Activated T-helper 9 cell treated with anti-CD3 and anti-CD28 coated beads, Interleukin-2, amount 50 U/mL, for 16 hours (primary cell): ENCODE measurements at places on chromosomes 16 and 17.

GRCh38 chr17:71423871-71424546 lies 696.8 kb upstream of the SOX9 start:
- DNase-seq = no peak

GRCh38 chr17:14091367-14091766 lies 22.1 kb downstream of the COX10 start:
- no peak for DNase-seq

- DNase-seq = no peak
These were observed 71.0 kb downstream of the CDYL2 start for GRCh38 chr16:80733407-80733806.

DNA sequence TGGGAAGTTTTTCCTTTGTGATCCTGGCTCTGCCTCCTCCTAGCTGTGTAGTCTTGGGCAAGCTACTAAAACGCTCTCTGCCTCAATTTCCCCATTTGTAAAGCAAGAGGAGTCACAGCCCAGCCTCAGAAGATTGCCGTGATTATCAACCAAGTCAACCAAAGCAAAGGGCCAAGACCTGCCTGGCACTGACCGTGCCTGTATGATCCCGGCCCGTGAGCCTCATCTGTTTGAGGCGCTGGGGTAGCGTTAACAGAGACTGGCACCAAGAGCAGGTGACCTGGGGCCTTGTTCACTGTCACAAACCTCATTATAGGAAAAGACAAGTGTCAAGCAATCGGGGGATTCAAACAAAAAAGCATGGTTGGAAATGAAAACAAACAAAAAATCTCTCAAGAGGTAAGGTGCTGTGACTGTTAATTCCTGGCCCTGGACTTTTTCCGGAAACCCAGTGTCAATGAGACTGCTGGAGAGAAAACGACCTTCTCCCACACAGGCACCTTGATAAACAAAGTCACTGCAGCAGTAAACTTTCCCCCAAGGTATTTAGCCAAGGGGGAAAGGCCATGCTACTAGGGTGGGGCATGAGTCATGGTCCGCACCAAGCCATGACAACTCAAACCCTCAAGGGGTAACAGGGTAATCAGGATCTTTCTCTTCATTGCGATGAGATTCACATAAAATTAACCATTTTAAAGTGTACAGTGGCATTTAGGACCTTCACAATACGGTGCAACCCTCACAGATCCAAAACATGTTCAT lies 5.4 kb downstream of the MEAK7 start:
- no peak for DNase-seq

GRCh38 chr16:56373003-56373402 lies 52.3 kb downstream of the AMFR start:
- no peak for DNase-seq

GRCh38 chr17:2847381-2848333 lies 51.4 kb downstream of the RAP1GAP2 start:
- no peak for DNase-seq

- no peak for DNase-seq
These were observed 26.3 kb downstream of the CEP112 start for GRCh38 chr17:66165537-66166123.

- no peak for DNase-seq
These were observed 76.0 kb upstream of the RBBP6 start for GRCh38 chr16:24463196-24463945.

DNA sequence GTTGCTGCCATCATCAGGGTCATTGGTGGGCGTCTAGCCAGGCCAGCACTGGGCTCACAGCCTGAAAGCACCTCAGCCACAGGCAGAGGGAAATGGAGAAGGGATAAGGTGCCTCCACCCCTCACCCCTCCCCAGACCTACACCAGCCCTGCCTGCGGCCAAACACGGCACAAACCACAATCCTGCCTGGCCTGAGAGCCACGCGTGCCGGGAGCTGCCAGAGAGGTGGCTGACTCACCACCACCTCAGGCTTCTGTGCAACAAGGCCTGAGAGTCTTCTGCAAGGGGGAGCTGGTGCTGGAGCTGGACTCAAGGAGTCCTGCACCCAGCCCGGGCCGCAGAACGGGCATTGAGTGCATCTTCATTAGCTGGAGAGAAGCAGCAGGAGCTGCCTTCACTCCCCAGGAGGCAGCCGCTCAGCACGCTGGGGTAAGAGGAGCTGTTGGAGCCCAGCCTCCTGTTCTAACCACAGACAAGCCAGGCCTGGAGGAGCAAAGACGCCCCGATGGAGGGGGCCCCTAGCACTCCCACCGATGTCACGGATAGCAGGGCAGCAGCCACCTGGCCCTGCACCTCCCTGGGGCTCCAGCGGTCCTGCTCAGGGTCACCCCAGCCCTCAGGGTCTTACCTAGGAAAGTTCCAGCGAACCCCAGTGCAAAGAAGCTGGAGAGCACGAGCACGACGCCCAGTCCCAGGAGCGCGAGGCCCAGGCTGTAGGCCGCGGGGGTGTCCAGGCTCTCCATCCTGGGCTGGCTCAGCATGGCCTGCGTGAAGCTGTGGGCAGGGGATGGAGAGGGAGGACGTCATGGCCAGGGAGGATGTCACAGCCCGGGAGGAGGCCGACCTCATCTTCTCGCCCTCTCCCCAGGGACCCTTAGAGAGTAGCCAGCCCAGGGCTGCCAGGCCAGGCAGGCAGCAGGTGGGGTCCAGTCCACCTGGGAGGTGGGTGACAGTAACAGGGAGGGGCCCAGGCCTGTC lies 16.0 kb upstream of the RASD1 start:
- no peak for DNase-seq

DNA sequence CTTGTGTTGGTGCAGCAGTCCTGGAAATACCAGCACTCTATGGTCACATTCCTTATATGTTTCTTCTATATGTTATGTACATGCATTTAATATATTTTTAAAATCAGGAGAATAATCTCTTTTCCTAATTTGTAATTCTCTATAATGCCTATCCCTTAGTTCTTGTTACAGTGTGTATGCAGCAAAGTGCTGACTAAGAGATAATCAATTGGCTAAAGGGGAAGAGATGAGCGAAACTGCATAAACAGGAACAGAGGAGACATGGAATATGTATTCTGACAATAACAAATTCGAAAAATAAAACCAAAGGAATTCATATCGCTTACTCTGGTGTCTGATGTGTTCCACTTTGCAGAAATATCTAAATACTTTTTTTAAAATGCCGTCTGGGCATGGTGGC lies 41.7 kb downstream of the SYNRG start:
- no peak for DNase-seq

- DNase-seq = no peak
These were observed 284.2 kb downstream of the SNX29 start for GRCh38 chr16:12260647-12261262.
